GM13976 (cell line): ENCODE measurements at places on chromosomes 6 and 20.

DNA sequence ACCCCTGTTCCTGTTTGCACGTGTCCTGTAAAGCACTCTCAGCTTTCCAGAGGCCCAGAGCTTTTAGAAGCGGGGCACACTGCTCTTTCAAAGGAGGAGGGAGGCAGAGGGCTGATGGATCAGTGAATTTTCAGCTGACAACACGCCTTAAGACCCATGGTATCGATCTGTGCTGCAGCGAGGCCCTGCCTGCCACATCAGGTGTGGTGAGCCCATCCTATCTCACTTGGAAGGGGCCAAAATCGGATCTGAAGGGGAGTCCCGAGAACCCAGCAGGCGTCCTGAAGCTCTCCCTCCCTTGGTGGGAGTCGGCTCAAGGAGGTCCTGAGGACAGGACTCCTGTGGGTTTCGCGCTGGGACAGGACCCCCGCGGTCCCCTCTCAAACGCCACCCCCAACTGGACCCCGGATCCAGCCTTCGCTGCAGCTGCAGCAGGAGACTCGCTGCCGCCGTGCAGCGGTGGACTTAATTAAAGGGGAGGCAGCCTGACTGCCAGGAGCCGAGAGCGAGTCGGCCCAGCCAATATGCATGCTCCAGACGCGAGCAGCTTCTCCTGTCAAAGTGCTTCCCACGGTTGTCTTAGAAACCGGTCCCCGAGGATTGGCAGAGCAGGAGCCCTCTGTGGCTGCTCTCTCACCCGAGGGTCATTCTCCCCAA, 580.0 kb upstream of the ZNF337 start:
- no peak for DNase-seq

DNA sequence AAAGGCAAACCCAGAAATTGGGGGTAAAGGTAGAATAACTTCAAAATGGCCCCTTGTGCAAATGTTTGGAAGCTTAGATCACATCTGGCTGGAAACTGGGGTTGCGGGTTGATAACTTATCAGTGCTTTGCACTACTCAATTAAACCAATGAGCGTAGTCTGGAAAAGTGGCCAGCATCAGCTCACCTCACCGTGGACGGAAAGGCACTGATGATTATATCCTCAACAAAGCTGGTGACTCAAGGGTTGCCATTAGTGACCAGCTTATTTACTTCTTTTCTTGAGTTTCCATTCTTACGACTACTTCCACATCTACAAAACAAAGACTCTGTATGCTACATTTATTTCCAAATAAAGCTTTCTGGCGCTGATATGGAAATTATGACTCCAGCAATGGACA, 198.5 kb upstream of the HEY2 start:
- no peak for DNase-seq

- DNase-seq: no peak
Observed at GRCh38 chr20:41984031-41984430, 365.9 kb upstream of the CHD6 start.

- peak; percentile 37 for DNase-seq
Observed at GRCh38 chr6:12010635-12011275, 1.4 kb upstream of the HIVEP1 start.

DNA sequence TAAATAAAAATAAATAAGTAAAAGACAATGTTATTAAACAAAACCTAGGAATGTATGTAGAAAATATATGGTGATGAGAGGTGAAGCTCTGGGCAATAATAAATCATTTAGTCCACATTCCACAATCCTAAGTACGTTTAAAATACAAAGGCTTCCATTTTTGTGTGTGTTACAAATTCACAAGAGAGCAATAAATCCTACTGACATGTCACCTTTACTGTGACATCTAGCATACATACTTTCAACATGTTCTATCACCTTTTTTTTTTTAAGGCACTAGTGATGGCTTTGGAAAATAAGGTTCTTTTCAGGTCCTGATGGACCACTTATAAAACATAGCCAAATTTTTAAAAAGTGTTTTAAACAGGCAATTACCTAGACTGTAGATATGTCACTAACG, 12.0 kb downstream of the REV3L start:
- DNase-seq: no peak

- peak; percentile 36 for DNase-seq
Observed at GRCh38 chr6:166259296-166259977, 48.8 kb downstream of the PRR18 start.

GRCh38 chr20:2206957-2207769, 88.6 kb upstream of the TGM3 start:
- DNase-seq: peak; percentile 88

- no peak for DNase-seq
Observed at GRCh38 chr20:33199026-33199425, 18.1 kb upstream of the BPIFA3 start.

GRCh38 chr20:48603819-48604405, 223.9 kb downstream of the PREX1 start:
- no peak for DNase-seq

DNA sequence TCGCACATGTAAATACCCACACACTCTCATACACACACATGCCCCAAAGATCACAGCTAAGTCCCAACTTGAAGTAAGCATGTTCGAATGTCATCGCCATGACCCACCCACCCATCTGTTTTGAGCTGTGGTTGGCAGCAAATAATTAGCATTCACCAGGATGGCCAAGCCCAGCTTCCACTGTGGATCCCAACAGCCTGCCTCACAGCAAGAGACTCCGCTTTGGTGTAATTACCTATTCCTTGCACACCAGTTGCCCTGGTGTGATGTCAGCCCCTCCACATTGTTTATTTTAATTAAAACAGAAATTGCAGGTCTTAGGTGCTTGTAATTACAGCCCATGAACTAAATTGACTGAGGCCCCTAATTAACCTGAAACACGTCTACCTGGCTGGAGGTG, 81.1 kb downstream of the MAFB start:
- DNase-seq: no peak

DNA sequence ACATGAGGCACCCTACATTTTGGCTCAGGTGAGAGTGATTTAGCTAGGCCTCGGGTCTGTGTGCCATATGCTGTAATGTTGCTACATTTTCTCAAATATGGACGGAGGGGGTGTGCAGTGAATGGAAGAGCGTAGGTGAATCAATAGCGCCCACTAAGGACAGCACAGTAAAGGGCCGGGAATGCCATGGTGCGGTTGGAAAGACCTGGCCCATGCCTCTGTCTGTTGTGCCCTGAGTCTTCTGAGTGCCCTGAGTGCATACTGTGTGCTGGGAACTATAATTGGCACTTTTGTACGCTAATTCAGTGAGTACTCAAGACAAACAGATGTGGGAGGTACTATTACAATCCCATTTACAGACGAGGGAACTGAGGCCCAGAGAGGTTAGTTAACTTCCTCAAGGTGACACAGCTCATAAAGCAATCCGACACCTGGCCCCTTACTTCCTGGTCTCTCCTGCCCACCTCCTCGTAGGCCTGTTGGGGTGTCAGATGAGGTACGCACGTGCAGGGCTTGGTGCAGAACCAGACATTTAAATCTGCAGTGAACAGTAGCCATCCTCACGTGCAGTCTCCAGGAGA, 17.3 kb downstream of the SLC22A1 start:
- DNase-seq: no peak

DNA sequence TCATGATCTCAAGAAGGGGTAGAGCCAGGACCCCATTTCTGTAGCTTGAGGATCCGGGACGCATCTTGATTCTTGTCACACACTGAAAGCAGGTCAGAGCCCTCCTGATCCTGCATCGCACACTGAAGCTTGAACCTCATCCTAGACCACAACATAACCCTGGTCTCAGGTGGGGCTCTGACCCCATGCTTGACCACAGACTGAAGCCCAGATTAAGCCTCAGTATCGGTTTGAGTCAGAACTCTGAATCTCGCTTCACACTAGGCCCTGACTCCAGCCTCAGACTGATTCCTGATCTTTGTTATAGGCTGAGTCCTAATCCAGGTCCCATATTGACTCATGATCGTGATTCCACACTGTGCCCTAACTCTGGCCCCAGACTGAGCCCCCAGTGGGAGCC, 8.5 kb upstream of the RSPO4 start:
- DNase-seq: peak; percentile 59
